ENCODE measurements at places on chromosomes 16 and 17.

GRCh38 chr16:10077861-10078260 is 104.4 kb downstream of the GRIN2A start:
- no peak for DNase-seq

DNA sequence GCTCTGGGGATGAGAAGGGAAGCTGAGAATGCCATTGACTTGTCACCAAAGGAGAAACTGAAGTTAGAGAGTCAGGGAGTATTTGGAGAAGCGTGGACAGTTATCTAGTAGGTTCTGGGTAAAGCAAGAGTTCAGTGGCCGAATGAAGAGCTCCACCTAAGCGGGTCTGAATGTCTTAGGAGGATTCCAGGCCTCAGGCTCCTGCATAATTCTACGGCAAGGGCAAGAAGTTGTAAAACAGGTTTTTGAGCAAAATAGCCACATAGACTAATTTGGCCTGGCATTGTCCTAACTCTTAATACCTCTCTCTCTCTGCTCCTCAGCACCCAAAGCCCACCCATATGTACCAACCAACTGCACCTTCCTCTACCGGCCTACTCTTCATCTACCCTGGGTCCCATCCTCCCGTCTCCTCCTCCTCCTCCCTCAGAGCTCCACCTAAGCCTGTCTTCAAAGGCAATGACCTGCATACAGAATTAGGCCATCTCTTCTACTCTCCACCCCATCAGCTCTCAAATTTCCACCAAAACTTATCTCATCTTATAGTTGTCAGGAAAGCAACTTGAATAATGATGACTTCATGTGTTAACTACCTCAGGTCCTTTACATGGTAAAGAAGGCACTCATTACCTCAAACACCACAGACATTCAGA is 42.0 kb upstream of the KCNJ2 start:
- DNase-seq = no peak

DNA sequence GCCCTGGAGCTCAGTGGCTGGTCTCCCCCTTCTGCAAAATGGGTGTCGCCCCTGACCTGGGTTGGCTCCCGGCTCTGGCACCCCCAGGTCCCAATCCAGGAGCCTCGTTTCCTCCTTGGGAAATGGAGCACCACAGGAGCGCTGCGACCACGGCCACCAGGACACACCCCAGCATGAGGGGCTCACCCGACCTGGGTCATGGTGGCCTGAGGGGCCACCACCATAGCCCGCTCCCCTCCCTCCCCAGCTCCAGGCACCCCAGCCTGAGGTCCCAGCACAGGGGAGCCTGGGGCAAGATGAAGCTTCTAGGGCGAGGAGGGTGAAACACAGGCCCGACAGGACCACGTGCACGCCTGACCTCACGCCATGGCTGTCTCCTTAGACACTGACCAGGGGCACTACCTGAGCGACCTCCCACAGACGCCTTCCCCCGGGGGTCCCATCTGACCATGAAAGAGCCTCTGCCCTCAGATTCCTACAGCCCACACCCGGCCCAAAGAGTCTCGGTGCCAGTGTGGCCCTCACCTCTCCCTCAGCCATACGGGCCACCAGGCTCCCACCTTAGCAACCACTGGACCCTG is 11.8 kb downstream of the BCAR1 start:
- DNase-seq = no peak

DNA sequence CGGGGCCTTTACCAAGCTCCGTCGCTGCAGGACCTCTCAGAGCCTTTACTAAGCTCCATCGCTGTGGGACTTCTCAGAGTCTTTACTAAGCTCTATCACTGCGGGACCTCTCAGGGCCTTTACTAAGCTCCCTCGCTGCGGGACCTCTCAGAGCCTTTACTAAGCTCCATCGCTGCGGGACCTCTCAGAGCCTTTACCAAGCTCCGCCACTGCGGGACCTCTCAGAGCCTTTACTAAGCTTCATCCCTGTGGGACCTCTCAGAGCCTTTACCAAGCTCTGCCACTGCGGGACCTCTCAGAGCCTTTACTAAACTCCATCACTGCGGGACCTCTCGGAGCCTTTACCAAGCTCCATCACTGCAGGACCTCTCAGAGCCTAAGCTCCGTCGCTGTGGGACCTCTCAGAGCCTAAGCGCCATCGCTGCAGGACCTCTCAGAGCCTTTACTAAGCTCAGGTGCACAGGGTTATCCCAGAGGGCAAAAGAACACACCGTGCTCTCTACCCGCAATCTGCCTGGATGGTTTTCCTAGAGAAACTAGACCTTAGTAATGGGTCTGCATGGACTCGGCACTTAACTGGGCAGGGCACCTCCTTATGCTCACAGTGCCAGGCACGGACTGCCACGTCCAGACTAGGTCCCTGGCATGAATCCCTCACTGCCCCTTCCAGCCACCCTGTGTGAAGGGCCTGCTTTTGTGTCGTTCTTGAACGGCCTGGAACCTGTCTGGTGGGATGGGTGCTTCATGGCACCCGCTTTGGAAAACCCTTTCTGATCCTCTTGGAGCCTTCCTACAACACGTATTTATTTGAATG is 69.2 kb upstream of the DOC2B start:
- DNase-seq = no peak

DNA sequence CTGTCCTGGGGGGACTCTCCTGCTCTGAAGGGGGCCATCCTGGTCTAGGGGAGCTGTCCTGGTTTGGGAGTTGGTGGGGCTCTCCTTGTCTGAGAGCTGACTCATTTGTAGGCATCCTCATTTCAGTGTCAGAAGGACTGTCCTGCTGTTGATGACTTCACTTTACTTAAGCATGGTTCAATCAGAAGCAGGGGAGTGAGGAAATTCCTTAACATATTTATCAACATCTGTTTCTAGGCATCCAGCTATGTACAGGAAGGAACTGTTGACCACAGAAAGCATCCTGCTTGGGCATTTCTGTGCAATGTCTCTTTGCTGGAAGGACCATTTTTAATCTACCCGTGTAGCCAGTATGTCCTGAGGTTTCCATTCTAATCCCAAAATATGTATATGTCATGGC is 502.7 kb upstream of the HSBP1 start:
- DNase-seq = no peak

Data from left kidney (tissue), 8 donors.